Endodermal cell (in vitro differentiated cells): ENCODE measurements at places on chromosomes 2 and 18.

GRCh38 chr2:138238908-138239307 is 262.7 kb upstream of the SPOPL start:
- DNase-seq, result no peak

DNA sequence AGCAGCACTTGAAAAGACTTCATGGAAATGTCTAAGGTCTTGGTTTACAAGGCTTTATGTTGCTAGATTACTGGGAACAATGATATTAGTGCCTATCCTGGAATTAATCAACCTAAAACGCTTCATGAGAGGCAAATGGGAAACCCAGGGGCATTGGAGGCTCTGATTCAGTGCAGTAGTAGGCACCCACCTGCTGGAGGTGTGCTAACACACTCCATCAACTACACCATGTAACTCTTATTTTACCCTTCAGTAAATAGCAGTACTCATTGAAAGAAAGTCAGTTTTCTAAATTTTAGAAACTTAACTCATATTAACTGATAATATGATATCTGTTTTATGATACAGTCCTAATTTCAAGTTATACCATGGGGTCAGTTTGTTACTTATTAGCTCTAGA is 17.4 kb upstream of the HNRNPA3 start:
- peak; percentile 49 for DNase-seq

- no peak for DNase-seq
Measured at GRCh38 chr2:154243685-154244084, 372.0 kb downstream of the GALNT13 start.

DNA sequence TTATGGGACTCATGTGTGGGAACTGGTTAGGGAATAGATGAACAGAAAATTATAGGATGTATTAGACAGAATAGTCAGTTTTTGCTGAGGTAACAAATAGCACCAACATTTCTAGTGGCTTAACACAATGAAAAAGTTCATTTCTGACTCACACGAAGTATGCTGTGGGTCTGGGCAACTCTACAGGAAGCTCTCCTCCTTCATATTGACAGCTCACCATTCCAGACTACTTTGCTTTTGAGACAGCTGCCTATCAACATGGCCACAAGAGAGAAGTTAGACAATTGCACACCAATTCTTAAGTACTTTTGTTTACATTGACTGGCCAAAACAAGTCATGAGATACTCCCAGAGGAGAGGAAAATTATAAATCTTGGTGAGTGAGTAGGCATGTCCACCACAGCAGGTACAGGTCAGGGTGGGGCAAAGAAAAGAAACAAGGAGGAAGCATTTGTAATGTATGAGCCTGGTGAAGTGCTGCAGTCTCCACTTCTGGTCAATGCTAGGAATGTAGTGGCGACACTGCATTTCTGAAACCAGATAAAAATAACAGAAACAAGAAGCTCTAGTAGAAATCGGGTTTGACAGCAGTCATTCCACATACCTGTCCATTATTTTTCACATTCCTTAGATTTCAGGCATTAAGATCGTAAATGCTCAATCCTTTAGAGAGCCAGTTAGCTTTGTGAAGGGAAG is 141.6 kb downstream of the ICOS start:
- DNase-seq, result no peak

GRCh38 chr2:134706587-134707329 is 12.0 kb downstream of the TMEM163 start:
- DNase-seq, result no peak

DNA sequence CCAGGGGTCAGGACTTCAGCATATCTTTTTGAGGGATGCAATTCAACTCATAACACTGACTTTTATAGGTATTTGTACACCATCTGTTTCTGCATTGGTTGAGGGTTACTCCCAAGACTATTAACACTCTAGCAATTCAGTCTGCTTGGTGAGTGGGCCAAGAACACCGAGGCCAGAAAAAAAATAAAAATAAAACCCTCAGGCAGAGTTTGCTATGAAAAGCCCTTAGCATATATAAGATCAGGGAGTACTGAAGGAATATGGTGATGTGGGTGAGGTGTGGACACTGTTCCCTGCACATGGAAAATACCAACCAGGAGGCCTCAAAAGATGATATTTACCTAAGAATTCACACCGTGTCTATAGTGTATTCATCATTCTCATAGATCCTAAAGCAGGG is 383.2 kb upstream of the UBE2E3 start:
- no peak for DNase-seq

DNA sequence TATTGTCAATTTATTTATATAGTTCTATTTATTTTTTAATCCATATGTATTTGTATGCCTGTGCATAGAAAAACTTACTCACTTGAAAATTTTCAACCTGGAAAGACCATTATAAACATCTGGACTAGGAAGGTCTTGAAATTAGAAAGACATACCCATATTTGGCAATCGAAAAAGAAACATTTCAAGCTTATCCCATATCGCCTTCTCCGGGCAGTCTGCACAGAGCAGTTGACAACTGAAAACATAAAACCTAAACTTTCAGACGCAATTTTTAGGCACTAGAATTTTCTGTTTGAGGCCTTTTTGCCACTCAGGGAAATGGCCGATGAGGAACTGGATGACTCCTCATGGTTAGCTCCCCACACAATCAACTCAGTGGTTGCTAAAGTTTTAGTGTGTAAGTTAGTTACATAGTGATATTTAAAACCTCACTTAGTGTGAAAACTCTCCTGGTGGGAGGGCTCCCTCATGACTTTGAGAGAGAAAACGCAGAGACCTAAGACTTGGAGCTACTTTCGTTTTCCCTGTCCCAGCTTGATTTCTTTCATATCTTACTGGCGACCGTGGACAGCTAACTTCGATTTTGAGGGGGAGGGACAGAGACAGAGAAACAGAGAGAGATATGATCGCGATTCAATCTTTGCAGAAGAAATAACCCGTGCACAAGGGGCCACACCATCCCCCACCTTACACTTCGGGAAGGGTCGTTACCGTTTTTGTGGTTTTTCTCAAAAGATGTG is 3.2 kb upstream of the HOXD12 start:
- no peak for DNase-seq

DNA sequence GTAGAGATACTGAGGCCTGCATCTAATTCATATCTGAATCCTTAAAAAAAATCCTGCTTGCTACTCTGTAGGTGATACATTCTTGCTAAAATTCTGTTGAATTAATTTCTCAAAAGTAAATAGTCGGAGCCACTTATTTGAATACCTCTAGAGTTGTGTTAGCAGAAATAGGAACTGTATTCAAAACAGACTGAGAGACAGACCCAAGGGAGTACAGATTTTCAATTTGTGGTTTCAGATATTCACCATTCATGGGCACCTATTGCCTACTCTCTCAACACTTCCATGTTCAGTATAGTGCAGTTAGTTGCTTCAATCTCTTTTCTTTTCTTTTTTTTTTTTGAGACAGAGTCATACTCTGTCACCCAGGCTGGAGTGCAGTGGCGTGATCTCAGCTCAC is 46.6 kb upstream of the CTLA4 start:
- DNase-seq, result no peak

DNA sequence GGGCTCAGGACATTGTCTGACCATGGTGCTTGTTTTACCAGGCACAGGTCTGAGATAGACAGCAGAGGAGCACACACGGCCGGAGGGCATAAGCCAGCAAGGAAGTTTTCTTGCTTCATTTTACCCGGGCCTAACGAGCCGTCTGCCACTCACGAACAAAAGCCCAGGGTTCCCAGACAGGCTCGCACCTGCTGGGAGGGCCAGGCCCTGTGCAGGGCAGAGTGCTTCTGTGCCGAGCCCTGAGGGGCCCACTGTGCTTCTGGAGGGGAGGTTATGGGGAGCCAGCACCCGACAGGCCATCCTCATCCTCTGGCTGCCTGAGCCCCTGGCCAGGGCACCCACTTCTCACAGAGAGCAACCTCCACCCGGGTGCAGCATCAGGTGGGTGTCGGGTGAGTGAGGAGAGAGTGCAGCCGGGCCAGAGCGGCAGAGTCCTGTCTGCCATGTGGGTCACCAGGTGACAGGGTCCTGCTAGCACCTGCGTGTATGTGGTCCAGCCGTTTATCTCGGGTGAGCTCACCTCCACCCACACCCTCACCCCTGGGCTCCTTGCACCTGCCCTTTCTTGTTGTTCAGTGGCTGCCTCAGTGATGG is 297.9 kb downstream of the NDUFA10 start:
- DNase-seq, result peak; percentile 42

DNA sequence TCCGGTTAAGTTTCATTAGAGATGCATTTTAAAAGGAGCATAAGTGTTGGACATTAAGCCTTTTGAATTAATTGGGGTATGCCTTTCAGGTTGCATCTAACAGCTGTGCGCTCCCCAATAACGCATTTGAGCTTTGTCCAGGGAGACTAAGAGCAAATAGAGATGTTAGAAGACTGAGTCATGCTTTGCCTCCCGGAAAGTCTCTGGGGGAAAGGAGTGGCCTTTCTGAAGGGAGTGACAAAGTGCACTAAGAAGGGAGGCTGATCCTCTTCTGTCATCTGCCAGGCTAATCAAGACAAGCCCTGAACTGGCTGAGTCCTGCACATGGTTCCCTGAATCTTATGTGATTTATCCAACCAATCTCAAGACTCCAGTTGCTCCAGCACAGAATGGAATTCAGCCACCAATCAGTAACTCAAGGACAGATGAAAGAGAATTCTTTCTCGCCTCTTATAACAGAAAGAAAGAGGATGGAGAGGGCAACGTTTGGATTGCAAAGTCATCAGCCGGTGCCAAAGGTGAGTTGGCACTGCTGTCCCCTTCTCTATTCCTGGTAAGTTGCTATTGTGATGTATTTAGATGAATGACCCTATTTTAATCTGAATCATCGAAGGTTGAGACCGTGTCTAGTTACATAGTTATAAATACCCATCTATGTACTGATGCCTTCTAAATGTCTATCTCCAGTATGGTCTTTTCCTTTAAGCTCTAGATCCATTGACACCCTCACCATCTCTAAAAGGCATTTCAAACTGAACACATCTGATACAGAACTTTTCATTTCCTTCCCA is 12.1 kb downstream of the TTL start:
- no peak for DNase-seq

DNA sequence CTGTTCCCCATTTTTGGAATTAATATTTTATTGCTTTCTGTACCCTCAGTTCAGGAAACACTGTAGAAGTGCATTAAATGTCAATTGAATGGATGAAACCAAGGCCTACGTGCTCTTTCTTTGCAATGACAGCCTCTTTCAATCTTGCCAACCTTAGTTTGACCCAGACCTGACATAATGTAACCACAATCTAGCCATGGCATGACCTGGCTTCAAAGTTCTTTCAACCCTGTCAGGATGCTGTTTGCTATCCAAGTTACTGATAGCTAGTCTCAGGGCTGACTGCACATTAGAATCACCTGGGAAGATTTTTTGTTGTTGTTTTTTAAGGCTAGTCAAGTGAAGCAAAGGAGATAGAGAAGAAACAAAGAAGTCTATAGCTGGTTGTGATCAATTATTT is 190.9 kb upstream of the PKDCC start:
- DNase-seq, result no peak

DNA sequence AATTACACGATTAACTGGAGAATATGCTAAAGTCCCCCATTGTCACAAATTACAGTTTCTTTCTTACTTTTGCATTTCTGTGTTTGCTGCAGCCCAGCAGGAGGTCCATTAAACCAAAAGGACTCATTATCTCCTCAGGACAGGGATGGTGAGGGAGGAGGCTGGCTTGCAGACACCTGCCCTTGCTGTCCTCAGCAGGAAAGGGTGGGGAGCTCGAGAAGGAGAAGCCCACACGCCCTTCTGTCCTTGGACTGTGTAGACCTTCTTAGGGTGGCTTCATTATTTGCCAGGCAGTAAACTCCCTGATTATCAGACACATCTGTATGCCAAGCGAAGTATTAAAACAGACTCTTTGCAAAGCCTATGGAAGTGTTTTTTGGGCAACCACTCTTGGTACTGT is 196.0 kb downstream of the LDLRAD4 start:
- DNase-seq, result no peak

GRCh38 chr18:35875566-35875965 is 96.9 kb upstream of the RMP24 start:
- DNase-seq, result peak; percentile 37

DNA sequence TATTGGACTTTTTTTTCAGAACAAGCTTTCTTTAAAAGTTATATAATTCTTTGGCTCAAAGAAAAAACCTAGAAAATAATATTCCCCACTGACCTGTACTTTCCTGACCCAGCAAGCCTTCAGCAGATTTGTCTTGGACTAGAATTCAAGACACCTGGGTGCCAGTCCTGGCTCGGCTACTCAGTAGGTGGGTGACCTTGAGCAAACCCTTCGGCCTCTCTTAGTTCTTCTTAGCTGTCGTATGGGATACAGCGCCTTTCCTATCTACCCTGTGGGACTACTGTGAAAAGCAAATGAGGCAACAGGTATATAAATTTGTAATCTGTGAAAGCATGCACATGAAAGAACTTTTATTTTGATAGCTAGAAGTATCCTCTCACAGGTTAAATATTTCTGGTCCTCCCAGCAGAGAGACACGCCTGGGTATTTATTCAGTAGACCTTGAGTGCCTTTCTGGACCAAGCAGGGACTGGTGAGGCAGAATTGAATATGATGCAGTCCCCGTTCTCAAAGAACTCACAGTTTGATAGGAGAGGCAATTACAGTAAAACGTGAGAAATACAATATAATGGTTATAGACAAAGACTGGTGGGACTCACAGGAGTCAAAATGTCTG is 69.4 kb upstream of the EPAS1 start:
- no peak for DNase-seq

GRCh38 chr2:173881461-173881860 is 83.7 kb downstream of the SP3 start:
- DNase-seq, result no peak

- DNase-seq, result no peak
Measured at GRCh38 chr2:229901819-229902218, 20.0 kb downstream of the TRIP12 start.

- DNase-seq, result no peak
Measured at GRCh38 chr2:136404925-136405324, 287.0 kb upstream of the CXCR4 start.

- DNase-seq, result peak; percentile 49
Measured at GRCh38 chr2:174888646-174889271, 116.4 kb downstream of the CHN1 start.

GRCh38 chr2:175620106-175620505 is 382.0 kb downstream of the LNPK start:
- DNase-seq, result no peak

GRCh38 chr2:206962966-206963365 is 23.6 kb downstream of the CPO start:
- no peak for DNase-seq

GRCh38 chr2:191617575-191617974 is 60.4 kb upstream of the NABP1 start:
- DNase-seq, result no peak

GRCh38 chr18:79294235-79294634 is 101.5 kb upstream of the NFATC1 start:
- DNase-seq, result no peak
